Foreskin keratinocyte (primary cell): ENCODE measurements at places on chromosomes 2 and 18.

DNA sequence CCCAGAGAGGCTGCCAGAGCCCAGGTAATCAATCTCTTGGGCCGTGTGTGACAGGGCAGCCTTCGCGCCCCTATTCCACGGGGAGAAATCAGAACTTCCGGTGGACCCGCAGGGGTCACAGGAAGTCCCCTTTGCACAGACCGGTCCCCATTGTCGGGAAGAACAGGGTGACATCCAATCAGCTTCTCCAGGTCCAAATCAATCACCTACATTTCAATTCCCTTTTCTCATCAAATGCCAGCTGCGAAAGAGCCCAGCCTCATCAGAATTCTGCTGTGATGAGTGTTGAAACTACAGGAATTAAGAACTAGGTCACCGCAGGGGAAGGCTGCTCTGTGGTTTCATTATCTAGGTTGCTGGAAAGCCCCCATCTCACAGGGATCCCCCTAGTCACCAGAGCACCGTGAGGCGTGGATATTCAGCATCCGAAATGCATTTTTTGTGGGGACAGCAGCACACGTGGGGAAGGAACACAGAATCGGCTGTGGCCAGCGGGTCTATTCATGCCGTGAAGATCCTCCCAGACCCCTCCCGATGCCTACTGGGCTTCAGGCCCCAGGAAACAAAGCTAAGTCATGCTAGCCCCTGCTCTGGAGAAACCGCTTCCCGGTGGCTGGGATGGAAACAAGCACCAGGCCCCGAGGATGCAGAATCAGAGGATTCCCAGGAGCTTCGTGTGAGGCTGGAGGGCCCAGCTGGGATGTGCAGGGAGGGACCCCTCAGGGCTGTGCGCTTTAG is 193.7 kb upstream of the ID2 start:
- DNase-seq, result no peak

DNA sequence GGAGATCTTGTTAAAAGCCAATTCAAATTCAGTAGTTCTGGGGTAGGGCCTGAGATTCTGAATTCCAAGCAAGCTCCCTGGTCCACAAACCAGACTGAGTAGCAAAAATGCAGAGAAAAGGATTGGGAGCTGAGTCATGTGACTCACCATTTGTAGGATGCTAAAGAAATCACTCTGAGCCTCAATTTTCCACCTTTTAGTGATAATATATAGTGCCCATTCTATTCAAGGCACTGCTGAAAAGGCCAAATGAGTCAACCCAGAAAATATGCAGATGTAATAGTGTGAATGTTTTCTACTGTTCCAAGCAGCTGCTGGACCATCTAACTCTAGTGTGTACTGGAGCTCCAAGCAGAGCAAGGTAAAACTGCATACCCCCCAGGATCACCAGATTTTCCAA is 47.2 kb downstream of the SLC14A2 start:
- DNase-seq, result peak; percentile 39

GRCh38 chr2:48480526-48480925 is 49.4 kb upstream of the STON1 start:
- no peak for DNase-seq

DNA sequence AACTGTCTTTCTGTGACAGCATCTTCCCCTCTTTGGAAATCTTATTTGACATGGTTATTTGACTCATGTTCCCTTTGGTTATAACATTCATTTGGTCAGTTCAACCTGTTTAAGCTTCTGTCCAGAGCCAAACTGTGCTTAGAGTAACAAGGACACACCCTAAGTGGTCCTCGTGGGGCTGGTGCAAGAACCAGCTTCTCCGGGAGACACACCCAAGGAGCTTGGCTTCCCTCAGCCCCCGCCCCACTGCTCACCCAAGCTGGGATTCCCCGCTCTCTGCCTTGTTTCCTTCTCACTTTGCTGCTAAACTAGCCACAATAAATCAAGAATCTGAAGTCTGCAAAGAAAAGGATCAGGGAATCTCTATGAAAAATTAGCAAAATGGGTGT is 1.4 kb downstream of the SCYGR3 start:
- DNase-seq, result no peak
